ENCODE measurements at places on chromosomes 1 and 21.

DNA sequence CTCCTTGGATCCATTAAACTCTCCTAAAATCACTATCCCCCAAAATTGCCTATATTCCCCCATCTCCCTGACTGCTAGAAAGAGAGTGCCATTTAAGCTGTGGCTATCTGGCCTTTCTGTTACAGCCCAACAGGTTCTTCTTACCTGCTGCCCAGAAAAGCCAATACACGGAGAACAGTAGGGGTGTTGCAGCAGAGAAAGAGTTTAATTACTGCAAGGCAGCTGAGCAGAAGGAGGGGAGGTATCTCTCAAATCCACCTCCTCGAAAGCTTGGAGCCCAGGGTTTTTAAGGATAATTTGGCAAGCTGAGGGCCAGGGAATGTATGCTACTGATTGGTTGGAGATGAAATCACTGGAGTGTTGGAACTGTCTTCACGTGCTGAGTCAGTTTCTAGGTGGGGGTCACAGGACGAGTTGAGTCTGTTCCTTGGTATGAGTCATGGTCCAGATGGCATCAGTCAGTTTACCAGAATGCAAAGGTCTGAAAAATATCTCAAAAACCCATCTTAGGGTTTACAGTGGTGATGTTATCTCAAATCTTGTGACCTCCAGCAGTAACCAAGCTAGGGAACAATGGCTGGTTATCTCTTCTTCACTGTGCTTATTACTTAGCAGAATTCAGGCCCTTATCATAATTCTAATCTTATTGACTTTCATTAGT is 89.8 kb downstream of the SMYD3 start:
- DNase-seq = no peak

DNA sequence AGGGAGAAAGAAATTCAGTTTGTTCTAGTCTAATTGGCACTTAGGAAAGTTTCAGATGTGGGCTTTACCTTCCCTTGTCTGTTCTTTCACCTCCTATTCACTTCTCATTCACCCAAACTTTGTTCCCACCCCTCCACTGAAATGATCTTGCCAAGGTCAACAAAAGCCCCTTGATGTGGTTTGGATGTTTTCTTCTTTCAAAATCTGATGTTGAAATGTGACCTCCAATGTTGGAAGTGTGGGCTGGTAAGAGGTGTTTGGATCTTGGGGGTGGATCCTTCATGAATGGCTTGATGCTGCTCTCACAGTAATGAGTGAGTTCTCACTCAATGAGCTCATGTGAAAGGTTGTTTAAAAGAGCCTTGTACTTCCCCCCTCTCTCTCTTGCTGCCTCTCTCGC is 379.3 kb downstream of the HHIPL2 start:
- DNase-seq = no peak

DNA sequence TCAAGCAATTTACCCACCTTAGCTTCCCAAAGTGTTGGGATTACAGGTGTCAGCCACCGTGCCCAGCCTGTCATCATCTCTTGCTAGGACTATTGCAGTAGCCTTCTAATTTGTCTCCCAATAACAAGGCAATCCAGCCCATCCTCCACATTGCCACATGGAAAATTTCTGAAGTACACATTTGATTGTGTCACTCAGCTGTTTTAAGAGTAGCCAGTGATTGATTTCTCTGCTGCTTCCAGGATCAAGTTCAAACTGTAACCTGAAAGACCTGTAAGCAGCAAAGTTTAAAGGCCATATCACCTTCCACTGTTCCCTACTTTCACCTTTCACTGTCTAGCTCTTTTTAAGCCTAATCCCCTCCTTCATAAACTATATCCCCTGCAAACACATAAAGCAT is 7.8 kb upstream of the ELK4 start:
- DNase-seq = no peak

GRCh38 chr1:26280333-26281042 is 602 bp downstream of the SH3BGRL3 start:
- DNase-seq = no peak

DNA sequence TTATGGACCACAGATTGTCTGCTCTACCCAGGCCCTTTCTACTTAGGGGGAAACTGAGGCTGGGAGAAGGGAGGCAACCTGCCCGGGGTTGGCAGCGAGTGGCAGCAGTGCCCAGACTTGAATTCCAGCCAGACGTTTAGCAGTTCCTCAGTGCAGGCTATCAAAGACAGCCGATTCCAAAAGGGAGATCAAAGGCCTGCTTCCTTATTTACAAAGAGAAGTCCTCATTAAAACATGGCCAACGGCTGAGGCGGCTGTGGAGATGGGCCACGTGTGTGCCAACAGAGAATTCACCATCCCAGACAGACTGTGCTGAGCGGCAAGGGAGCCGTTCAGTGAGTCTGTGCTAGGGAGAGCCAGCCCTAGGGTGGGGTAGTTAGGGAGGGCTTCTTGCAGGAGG is 27.7 kb downstream of the C1QB start:
- no peak for DNase-seq

GRCh38 chr1:35902671-35903070 is 19.7 kb downstream of the AGO1 start:
- no peak for DNase-seq

DNA sequence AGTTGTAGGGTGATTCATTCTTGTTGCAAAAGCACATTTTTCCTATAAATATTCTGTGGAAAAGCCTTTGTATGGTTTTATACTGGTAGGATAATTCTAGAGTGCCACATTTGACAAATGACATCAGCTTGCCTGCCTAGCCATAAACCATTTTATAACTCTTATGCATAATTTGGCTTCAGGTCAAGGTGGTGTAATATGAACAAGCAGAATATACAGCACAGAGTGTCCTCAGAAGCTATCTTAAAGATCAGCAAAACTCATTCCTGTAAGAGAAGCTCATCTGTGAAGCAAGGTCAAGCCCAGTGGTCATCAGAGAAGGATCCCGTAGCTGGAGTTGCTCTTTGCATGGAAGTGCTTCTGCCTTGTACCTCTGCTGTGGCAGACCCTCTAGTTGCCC is 24.0 kb upstream of the C1orf21 start:
- no peak for DNase-seq

GRCh38 chr1:26408604-26409003 is 2.0 kb upstream of the LIN28A start:
- peak; percentile 92 for DNase-seq

- DNase-seq = no peak
Observed at GRCh38 chr1:206829875-206830274, 35.5 kb upstream of the IL20 start.

- no peak for DNase-seq
Observed at GRCh38 chr1:29084196-29084521, 39.5 kb downstream of the TMEM200B start.

DNA sequence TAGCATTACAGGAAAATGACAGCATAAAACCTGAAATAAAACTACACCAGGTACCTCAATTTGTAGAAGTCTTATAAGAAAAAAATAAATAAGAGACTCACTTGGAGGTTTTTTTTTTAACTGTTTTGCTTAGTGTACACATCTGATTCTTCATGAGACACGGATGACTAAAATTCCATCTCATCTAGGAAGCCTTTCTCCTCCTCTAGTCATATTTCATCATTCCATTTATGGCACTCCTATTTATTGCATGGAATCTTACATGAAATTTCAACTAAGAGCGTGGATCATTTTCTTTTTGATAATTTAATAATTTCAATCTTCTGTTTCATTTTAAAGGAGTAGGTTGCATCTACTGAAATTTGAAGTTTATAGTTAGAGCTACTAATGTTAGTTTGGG is 1.6 kb upstream of the PTGS2 start:
- no peak for DNase-seq

- DNase-seq = no peak
Observed at GRCh38 chr1:235885655-235886262, 19.1 kb upstream of the LYST start.

DNA sequence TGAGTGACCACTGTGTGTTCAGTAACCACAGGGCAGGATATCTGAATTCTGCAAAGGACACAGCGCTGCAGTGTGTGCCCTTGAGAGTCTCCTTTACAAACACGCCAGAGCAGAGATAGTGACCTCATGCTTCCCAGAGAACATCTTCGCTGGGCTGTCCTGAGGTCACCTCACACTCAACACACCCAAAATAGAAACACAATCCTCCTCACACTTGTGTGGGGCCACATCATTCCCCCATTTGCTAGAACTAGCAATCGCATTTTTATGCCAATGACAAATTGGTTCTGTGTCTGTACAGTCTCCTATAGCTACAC is 140.1 kb upstream of the NRIP1 start:
- no peak for DNase-seq

DNA sequence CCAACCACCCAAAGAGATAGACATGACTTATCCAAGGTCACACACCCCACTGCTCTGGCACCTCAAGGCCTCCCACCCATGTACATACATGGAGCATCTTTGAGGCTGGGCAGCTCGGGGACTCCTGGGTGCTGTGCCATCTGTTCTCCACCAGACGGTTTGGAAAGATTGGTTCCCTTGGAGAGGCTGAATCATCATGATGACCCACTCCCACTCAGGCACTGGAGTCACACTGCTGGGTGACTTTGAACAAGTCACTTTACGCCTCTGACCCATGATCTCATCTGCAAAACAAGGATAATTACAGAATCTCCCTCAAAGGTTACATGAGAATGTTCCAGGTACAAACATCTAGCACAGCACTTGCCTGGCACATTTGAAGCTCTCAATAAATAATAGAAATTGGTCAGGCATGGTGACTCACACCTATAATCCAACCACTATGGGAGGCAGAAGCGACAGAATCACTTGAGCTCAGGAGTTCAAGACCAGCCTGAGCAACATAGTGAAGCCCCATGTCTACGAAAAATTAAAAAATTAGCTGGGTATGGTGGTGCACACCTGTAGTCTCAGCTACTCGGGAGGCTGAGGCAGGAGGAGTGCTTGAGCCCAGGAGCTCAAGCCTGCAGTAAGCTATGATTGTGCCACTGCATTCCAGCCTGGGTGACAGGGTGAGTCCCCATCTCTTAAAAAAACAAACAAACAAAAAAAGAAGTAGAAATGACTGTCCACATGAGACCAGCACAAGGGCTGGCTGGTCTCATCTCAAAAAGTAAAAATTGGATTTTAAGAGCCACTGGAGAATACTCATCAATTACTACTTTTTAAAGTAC is 74.9 kb downstream of the RRAGC start:
- no peak for DNase-seq

GRCh38 chr1:41952208-41952607 is 33.5 kb upstream of the HIVEP3 start:
- DNase-seq = no peak

DNA sequence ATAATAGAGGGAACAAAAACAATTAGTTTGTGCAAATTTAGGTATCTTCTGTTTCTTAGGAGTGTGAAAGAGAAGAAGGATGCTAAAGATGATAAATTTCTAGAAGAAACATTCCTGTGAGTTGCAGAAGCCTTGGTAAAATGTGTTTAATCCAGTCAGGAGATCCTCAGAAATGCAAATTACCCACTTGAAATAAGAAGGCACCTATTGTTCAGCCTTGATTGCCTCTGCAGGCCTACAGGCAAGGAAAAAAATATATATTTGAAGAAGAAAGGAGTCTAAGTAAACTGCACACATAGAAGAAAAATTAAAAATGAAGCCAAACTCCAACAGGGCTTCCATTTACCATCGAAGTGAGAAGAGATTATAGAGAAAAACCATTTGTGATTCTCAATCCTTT is 51.0 kb upstream of the LHX8 start:
- no peak for DNase-seq

- no peak for DNase-seq
Observed at GRCh38 chr1:222299524-222299923, 248.4 kb downstream of the HHIPL2 start.

GRCh38 chr1:230599926-230600656 is 42.2 kb upstream of the COG2 start:
- DNase-seq = no peak

GRCh38 chr1:21821385-21822019 is 9.4 kb downstream of the LDLRAD2 start:
- no peak for DNase-seq

GRCh38 chr1:63603810-63604209 is 10.6 kb downstream of the PGM1 start:
- DNase-seq = no peak

- DNase-seq = no peak
Observed at GRCh38 chr1:115440733-115441132, 102.7 kb upstream of the NGF start.

DNA sequence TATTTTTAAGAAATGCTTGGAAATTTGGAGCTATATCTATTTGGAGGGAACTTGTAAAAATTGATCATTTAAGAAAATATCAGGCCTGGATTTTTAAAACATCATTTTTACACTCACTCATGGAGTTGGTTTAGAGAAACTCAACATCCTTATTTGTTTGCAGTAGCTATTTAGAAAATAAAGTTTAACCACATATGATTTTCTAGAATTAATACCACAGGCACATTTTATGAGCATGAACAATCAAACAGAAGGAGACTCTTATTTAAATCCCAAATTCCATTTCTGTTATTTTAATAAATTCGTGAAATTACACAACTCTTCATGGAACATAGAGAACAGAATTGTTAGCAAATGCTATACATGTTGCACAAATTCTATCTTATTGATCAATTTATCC is 3.2 kb downstream of the CDKN2C start:
- DNase-seq = no peak

- DNase-seq = no peak
Observed at GRCh38 chr1:186498695-186499389, 37.9 kb upstream of the PDC start.

- DNase-seq = peak; percentile 57
Observed at GRCh38 chr1:31155216-31155806, 84.4 kb downstream of the NKAIN1 start.

- no peak for DNase-seq
Observed at GRCh38 chr1:53398576-53399365, 60.4 kb upstream of the DMRTB1 start.

GRCh38 chr1:206029484-206029883 is 5.8 kb upstream of the CTSE start:
- no peak for DNase-seq

- DNase-seq = no peak
Observed at GRCh38 chr1:224632921-224633321, 16.8 kb downstream of the CNIH3 start.

DNA sequence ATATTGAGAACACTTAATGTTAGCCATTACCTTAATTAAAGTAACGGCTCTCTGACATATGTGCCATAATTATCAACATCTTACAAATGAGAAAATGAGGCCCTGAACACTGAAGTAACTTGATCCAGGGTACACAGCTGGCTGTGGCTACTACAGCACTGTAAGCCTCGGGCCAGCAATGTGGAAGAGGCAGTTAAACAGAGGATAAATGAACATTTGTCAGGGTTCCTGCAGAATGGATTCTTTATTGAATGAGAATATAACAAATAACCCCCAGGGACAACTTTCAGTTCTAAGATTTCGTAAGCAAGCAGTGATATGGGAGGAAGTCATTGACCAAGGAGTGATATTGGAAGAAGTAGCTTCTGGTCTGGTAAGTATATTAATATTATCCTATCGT is 70.5 kb upstream of the SCYL3 start:
- DNase-seq = no peak

- DNase-seq = no peak
Observed at GRCh38 chr1:234148350-234148749, 224.9 kb upstream of the COA6 start.

Measured in progenitor cell of endocrine pancreas (in vitro differentiated cells).